ENCODE measurements at places on chromosomes 11 and 22.
A peak's percentile ranks its signal among the peaks of the same experiment; 100 is the strongest.

DNA sequence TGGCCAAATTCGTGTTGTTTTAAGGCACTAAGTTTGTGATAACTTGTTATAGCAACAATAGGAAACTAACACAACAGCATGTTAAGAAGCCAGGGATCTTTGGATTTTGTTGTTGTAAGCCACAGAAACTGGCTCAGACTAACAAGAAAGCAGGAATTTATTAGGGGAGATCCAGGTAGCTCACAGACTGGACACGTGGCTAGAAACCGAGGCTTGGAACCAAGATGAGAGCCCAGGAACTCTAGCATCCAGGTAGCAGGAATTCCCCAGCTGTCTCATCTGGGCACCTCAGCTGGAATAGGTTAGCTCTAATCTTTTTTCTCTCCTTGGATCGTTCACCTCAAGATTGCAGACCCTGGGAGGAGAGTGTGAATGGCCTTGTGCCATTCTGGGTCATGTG, 24.9 kb downstream of the POLA2 start:
- no peak for DNase-seq

DNA sequence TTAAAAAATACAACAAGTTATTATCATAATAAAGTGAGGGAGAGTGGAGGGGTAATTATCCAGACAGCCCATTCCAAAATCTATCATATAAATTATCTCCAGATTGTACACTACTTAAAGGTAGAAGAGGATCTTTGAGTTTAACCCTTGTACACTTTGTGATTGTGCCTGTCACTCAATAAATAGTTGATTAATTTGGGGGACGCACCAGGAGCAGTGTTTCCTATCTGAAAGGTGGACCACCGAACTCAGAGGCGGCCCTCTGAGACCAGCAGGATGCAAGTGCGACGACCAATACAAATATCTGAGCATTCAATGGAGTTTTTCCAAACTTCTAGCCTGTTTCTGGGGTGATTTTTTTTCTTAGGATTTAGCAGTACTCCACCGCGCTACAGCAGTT, 1.1 kb upstream of the CECR2 start:
- DNase-seq = no peak

DNA sequence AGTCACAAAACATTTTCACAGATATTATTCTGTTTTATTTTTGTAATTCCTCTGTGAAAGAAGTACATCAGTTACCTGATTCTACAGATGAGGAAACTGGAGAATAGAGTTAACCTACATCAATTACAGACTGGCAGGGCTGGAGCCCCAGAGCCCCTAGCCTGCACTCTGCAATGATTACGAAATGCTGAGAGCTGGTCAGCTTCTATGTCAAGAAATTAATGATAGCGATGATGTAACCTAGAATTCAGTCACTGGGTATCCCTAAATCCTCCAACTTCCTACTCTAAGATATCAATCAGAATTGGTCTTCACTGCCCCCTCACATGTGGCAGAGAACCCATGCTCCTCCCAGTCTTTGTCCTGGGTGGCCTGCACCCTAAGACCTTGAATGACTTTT, 273.5 kb upstream of the PLET1 start:
- no peak for DNase-seq

- no peak for DNase-seq
These were observed 9.3 kb downstream of the CARD18 start for GRCh38 chr11:105130189-105130813.

DNA sequence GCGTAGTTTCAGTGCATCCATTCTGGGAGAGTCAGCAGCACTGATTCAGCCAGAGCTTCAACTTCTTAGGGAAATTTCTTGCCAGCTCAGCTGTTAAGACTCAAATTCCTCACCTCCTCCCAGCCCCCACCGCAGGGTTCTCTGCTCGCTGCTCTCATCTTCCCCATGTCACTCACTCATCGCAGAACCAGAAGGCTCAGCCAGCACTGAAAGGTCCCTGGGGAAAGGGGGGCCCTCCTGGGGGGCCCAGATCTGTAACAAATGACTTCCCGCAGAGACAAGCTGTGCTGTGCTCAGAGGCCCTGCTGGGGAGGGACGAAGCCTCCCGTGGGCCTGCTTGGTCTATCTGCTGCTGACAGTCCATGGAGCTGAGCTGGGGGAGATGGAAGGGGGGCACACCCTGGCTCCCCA, 220.6 kb downstream of the NTM start:
- no peak for DNase-seq

GRCh38 chr22:49686495-49687219, 141.0 kb downstream of the BRD1 start:
- no peak for DNase-seq

GRCh38 chr11:44912270-44912987, 38.3 kb downstream of the TP53I11 start:
- DNase-seq = no peak

GRCh38 chr11:33135216-33135615, 26.1 kb downstream of the CSTF3 start:
- no peak for DNase-seq

- DNase-seq = no peak
These were observed 226.3 kb downstream of the DDX10 start for GRCh38 chr11:108891143-108891542.

GRCh38 chr11:31873124-31873523, 62.0 kb upstream of the PAX6 start:
- no peak for DNase-seq

DNA sequence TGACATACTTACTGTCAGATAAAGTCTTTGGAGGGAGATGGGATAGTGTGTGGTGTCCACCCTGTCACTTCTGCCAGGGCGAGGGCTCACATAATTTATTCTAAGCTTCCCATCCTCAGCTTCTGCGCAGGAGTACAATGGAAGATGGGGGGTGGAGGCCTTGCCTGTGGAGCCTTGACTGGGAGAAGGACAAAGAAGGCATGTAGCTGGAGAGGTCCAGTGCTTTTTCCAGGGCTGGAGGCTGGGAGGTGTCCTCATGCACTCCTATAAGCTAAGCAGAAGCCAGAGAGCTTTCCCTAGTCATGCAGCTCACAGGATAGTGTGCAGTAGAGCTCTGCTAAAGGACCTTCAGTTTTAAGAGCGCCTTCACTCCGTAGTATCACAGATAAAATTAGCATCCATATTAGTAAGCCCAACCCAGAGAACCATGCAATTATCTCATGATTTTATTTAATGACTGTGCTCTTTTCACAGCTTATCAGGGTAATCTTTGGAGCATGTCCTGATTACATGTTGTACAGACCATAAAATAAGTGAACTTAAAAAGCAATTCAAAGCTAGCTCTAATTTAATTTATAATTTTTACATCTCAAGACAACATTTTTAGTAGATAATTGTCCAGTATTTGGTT, 148.3 kb downstream of the TEAD1 start:
- no peak for DNase-seq

- DNase-seq = no peak
These were observed 274.2 kb downstream of the CASP12 start for GRCh38 chr11:104624021-104624420.

DNA sequence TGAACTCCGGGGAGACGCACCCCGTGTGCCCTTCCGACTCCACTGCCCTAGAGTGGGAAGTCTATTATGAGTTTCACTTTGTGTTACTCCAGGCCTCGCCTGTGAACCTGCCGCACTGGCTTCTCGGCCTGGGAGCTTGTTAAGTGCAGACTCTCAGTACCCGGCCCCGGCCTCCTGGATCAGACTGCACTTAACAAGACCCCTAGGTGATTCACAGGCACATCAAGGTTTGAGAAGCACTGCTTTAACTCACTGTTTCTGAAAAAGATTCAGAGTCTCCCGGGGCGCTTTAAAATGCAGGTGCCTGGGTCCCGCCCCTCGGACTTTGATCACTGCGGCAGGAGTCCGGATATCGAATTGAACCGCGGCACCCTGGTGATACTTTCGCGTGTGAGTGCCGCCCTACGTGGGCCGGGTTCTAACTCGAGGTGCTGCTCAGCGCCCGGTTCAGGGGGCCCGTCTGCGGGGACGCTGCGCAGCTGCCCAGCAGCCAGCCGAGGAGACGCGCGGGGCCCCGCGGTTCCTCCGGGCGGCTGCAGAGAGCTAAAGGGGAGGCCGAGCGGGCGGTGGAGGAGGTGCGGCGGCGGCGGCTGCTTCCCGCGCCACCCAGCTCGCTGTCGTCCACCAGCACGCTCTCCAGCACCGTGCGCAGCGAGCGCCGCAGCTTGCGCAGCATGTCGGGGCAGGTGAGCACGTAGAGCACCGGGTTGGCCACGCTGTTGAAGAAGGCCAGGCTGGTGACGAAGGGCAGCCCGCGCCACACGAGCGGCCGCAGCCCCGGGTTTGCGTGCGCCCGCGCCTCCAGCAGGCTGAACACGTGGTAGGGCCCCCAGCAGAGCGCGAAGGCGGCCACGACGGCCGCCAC, 3.4 kb downstream of the PTGDR2 start:
- DNase-seq = no peak

DNA sequence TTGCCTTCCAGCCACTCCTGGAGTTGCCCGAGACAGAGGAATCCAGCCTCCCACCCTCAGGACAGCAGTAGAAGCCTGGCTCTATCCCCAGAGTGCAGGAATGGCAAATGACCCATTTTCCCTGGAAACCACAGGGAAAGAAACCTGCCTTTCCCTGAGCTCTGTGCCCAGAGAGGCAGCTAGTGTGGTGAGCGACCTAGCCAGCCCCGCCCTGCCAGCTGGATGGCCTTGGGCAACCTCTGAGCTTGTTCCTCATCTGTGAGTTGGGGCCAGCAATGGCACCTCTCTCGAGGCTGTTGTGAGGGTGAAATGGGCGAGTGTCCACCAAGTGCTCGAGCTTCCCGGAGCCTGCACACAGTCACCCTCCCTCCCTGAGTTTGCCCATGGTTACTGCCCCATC, 3.7 kb downstream of the OMP start:
- DNase-seq = peak; percentile 70

GRCh38 chr22:37760152-37760551, 47.6 kb upstream of the GCAT start:
- no peak for DNase-seq

DNA sequence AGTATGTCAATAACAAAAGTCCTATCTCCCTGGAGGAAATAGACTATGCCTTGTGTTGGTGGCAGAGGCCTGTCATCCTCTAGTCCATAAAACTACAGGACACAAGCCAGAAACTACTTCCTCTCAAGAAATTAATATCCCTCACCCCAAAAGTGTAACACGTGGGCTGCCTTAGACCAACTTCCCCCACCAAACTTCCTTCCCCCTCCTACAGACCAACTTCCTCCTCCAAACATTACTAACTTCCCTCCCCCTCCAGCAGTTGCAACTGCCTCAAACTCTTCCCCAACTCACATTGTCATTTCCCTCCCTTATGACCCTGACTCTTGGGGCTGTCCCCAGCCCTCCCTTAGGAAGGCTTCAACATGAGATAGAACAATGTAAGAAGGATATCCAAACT, 6.3 kb downstream of the OR52K2 start:
- DNase-seq = no peak

DNA sequence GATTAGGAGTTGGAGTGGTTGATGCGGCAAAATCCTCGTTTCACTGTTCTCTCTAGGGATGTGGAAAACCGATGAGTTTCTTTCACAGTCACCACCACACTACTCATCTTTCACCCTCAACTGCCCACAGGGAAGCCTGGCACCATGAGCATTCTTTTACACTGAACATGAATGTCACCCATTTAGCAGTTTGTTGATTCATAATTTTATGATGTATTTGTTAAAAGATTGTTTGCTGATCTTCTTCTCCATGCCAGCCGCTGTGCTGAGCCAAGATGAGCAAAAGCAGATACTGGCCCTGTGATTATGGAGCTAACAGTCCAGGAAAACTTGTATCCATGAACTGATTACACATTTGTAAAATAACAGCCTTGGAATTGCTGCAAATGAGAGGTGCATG, 3.9 kb upstream of the SCGB1D2 start:
- DNase-seq = no peak

GRCh38 chr22:29713156-29713727, 6.6 kb upstream of the CABP7 start:
- DNase-seq = no peak

DNA sequence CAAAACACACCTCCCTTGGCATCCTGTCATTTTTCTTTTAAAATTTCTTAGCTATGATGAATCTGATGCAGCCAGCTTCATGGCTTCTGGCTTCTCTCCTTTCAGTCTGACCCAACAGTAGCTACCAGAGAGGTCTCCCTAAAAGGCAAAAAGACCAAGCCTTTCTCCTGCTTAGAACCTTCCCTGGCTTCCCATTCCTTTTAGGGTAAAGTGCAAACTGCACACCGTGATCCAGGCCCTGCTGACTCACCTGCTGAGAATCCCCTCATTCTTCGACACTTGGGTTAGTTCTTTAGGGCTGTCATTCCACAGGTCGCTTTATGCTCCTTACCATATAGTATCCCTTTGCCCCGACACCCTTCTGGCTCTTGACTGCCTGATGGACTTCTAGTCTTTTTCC, 362.4 kb downstream of the MIAT start:
- DNase-seq = no peak

DNA sequence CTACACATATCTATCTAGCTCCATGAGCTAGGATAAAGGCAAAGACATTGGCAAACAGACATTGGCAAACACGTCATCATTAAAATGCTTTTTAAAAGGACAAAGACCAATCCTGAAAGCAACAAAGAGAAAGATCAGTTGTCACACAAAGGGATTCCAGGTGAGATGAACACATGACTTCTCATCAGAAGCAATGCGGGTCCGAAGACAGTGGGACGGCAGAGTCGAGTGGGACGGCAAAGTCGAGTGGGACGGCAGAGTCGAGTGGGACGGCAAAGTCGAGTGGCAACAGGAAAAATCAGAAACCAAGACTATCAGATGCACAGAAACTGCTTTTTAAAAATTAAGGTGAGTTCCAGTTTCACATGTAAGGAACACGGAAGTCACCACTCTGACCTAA, 609.5 kb downstream of the BRD1 start:
- DNase-seq = no peak

- no peak for DNase-seq
These were observed 3.0 kb upstream of the SLCO2B1 start for GRCh38 chr11:75147875-75148263.

GRCh38 chr11:95058621-95059020, 8.1 kb upstream of the SRSF8 start:
- DNase-seq = no peak

DNA sequence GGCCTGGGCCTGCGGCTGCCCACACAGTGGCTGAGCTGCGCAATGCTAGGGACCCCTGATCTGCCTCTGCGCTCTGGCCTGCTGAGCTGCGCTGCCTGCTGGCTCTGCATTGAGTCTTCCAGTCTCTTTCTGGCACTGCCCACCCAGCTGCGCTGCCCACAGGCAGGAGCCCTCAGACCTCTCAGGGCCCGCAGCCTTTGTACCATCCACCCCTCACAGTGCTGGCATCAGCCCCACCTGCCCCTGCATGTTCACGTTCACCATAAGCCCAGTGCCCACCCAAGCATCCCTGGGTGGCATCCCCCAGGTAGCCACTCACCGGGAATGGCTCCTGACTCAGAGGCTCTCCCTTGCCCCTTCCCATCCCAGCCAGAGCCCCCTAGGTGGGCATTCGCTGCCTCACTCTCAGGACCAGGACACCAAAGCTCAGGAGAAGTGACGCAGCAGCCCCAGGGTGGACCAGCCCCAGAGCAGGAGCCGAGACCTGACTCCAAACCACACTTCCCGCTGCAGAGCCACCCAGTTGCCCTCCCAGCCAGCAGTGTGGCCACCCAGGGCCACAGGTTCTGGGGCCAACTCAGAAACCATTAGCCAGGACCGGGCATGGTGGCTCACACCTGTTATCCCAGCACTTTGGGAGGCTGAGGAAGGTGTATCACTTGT, 21.7 kb upstream of the COMT start:
- no peak for DNase-seq

GRCh38 chr11:2999464-2999998, 7.4 kb upstream of the NAP1L4 start:
- no peak for DNase-seq

Measured in H54 (cell line).